Caco-2 (cell line): ENCODE measurements at places on chromosomes 11 and 22. TPM values are rescaled to one million over a fixed set of nuclear protein-coding genes. Genes with fewer than 3 reads are reported as not detected.

The MMP11 gene
- total RNA-seq = 11.3 and 11.6 TPM in 2 replicates

The TUBA8 gene
- total RNA-seq = 0.56 and 0.73 TPM in 2 replicates

The ARHGAP8 gene
- total RNA-seq = 81.5 and 90.5 TPM in 2 replicates

The KRTAP5-7 gene
- not detected in 2 replicates for total RNA-seq

The APOBEC3F gene
- 7.8 and 9.1 TPM in 2 replicates for total RNA-seq

The RAC2 gene
- total RNA-seq = 0.25 TPM in 1 of 2 replicates, not detected in the other

The RPLP2 gene
- 2,622 and 2,843 TPM in 2 replicates for total RNA-seq

The SMARCB1 gene
- total RNA-seq = 154 and 157 TPM in 2 replicates

The MUC6 gene
- total RNA-seq = not detected in 2 replicates

The FLRT1 gene
- total RNA-seq = 0.14 and 0.39 TPM in 2 replicates

DNA sequence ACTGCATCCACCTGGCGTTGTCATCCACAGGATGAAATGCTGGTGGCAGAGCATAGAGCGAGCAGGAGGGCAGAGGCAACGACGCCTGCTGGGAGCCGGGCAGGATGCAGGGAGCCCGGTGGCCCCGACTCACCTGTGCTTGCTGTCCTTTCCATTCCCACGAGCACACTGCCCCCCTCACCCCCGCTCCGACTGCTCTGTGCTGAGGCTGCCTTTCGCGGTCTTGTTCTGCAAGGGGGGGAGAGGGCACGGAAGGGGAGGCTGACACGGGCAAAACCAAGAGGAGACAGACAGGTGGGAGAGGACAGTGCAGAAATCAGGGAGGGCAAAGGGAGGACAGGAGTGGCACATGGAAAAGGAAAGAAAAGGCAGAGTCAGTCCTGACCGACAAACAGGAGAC, 37.9 kb upstream of the CYP2D6 start:
- DNase-seq = no peak

DNA sequence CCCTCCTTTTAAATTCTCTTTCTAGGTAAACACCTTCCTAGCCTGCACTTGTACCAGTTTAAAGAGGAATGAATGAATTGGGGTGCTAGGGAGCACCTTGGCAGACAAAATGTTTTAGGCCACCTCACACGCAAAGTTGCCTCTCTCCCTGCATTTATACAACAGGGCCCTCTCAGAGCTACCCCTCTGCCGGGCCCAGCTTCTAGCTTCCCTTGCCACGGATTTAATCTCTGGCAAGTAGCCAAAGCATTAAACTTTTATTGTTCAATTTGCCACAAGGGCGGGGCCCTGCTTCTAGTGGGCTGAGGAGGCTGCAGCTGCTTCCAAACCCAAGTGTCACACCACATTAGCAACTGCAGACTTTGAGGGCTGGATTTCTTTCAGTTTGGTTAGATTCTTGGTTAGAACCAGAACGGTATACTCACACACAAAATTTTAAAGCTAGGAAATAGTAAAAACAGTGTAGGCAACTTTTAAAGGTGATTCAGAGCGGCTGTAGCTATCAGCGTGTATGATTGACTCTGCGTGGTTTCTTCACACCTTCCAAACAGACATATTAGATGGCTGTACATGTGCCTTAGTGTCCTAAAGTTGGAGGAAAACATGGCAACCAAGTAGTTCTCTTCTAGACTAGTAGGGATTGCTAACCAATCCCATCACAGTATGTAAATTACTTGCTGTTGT, 6.5 kb downstream of the KREMEN1 start:
- DNase-seq = no peak

DNA sequence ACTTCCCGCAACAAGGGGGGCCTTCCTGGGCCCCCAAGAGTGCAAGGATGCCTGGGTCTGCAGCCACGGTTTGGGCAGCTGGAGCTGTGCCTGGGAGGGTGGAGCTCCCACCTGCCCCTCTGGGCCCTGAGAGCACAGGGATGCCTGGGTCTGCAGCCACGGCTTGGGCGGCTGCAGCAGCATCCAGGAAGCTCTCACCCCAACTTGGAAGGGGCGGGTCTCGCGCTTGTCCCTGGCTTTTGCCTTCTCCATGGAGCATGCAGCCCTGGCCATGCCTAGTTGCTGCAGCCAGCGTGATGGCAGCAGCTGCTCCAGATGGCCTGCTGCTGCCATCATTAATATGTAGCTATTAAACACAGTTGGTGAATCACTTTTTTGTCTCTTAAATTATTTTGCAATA, 35.4 kb downstream of the NAGA start:
- DNase-seq = no peak

DNA sequence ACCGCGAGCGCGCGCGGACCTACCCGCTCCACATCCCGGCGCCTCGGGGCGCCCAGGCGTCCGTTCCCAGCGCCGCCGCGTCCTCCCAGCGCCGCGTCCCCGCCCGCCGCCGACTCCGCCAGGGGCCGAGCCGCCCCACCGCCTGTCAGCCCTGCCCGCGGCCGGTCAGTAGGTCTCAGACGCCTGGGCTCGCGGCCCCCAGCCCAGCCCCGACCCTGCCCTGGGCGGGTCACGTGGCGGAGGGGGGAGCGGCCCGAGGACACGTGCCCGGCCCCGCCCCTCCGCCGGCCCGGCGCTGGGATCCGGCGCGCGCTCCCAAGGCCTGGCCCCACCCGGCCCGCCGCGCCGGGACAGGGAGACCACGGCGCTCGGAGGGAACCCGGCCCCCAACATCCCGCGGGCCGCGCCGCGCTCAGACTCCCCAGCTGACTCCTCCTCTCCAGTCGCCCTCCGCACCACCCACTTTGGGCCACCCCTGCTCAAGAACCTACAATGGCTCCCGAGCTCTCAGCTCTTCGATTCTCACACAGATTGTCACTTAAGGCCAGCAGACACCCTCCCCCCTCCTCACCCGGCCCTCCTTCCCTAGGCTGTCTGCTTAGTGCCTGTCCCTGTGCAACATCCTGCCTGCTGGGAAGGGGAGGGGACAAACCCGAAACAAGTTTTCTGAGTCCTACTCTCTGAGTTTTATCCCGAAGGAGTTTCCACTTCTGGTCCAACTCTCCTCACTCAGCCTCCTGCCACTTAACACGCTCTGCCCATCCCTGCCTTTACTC, at the start of gene RAB3IL1:
RAB3IL1 (minus strand) TSS at position 233 of the 776 bp plus-strand sequence; CDS start at position 34, 199 bp downstream.
- DNase-seq = peak; percentile 87

DNA sequence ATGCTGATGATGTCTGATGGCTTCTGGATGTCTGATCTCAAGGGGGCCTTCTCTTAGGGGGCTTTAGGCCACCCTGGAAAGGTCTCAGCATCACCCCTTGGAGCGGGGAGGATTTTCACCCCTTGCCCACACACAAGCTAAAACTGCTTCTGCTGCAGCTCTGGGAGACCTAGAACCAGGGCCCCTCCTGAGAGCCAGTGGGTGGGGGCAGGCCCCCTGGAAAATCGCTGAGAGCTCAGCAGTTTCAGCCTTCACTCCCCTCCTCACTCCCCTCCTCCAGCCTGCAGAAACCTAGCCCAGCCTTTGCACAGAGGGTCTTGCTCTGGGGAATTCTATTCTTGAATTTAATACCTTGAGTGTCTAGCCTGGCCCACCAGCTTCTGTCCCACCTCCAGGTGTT, 17.2 kb downstream of the CD6 start:
- DNase-seq = no peak

DNA sequence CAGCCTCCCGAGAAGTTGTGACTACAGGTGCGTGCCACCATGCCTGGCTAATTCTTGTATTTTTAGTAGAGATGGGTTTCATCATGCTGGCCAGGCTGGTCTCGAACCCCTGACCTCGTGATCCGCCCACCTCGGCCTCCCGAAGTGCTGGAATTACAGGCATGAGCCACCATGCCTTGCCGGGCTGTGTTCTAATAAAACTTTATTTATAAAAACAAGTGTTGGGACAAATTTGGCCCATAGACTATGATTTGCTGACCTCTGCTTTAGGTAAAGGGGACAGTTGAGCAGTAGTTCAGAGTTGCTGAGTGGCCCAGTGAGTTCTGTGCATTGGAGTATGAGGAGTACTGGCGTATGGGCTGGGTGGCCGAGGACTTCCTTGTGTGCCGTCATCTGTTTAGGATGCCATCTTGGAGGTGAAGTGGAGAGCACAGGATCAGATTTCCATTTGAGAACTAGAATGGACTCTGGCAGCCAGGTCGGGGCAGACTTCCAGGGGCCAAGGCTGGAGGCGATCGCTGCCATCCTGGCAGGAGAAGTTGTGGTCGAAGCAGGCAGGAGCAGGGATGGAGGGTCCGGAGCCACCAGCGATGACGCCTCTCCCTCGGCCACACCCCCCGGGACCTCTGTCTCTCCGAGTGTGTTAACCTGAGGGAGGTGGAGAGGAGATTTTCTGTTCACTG, 43.8 kb downstream of the FBLN1 start:
- no peak for DNase-seq

GRCh38 chr22:46482056-46482675, 55.3 kb downstream of the CELSR1 start:
- no peak for DNase-seq

DNA sequence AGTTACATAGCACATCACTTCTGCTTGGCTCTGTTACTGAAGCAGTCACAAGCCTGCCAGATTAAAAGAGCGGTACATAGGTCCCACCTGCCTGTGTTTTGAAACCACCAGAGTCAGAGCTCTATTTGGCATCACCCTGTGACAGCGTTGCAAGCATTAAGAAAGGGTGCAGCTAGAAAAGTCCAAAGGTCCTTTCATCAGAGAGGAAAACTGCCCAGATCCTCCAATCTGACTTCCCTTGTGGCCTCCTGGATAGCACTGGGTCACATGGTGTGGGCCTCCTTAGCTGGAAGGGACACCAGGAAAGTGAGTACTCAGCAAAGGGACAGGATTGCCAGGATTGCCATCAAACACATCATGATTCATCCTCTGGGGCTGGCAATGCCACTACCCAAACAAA, 22.9 kb downstream of the STX3 start:
- peak; percentile 82 for DNase-seq

GRCh38 chr11:61969838-61970662, 2.6 kb upstream of the FTH1 start:
- no peak for DNase-seq

DNA sequence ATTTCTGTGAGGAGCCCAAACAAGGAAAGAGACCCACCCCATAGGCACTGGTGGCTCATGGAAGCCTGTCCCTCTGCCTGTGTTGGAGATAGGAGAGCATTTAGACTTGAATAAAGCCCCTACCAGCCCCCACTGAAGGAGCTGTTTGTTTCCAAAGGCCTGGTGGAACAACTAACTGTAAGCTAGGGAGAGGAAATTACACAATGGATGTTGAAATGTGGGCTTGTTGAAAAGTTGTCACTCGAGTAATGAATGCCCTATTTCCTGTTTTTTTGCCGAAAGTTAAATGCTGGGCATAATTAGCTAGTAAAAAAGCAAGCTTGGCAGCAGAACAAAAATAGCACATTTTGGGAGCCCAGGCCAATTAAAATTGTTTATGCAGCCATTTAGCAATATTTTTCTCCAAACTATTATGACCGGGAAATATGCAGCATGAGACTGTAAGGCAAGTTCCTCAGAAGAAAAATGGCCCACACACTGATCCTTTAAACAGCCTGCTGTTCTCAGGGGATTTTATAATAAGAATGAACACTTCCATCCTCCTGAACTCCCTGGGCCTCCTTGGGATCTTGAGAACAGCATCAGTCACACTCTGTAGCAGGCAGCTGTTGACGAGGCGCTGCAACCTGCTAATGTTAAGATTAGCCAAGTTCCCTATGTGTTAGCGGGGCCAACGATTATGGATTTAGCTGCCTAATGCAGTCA, 38.6 kb upstream of the LMO2 start:
- DNase-seq = no peak

DNA sequence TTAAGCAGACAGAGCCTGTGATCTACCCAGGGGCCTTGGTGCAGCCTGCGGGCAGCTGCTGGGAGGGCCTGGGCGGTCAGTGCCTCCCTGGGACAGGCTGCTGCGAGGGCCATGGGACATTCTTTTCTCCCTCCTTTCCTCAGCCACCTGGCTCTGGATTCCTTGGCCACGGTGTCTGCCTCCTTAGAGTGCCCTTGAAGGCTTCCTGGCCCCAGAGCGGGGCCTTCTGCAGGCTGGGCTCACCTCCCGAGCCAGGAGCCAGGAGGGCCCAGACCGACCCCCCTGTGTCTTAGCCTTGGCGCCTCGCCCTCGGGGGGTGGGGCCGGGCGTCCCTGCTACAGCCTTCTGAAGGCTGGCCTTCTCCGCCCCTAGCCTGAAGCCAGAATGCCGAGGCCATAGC, 231.2 kb downstream of the TBC1D22A start:
- DNase-seq = peak; percentile 55

GRCh38 chr11:32817181-32817851, 12.4 kb upstream of the PRRG4 start:
- no peak for DNase-seq

- no peak for DNase-seq
Observed at GRCh38 chr22:17931400-17931825, 92.9 kb downstream of the MICAL3 start.

DNA sequence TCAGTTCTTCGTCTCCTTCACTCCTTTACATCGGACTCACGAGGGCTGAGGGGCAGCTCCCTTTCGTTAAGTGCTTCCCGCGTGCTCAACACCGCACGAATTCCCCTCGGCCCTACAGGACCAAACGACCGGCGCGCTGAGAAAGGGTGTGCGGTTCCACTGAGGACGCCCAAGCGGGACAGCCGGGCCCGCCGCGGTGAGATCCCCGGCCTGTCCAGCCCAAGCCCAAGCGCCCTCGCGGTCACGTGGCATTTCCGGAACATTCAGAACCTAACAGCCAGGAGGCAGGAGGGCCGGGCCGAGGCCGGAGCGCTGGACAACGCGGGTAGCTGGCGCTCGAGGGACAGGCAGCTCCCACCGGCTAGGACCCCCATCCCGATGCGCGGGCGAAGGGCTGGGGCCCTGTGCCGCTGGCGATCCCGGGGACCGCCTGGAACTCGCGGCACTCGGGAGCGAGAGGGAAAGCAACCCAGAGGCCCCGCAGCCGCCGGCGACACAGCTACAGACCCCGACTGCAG, 737 bp upstream of the STIP1 start:
- DNase-seq = no peak

- DNase-seq = no peak
Observed at GRCh38 chr11:115591380-115591779, 87.2 kb upstream of the CADM1 start.

GRCh38 chr22:36116127-36116526, 44.4 kb downstream of the APOL3 start:
- DNase-seq = no peak

DNA sequence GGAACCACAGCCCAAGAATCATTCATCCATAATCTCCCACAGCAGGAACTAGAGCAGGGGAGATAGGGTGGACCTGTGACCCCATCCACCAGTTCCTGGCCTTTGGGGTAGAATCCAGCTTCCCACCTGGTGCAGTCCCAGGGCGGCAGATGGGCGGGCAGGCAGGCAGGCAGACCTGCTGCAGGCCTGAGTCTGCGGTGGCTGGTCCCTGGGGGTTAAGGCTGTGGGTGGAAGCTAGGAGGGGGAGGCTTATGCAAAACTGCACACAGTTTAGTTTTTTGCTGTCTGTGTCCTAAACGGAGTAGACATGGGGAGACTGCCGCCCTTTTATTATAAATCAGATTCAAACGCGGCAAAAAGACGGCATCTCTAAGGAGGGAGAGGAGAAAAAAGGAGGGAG, 4.5 kb upstream of the NEFH start:
- no peak for DNase-seq

DNA sequence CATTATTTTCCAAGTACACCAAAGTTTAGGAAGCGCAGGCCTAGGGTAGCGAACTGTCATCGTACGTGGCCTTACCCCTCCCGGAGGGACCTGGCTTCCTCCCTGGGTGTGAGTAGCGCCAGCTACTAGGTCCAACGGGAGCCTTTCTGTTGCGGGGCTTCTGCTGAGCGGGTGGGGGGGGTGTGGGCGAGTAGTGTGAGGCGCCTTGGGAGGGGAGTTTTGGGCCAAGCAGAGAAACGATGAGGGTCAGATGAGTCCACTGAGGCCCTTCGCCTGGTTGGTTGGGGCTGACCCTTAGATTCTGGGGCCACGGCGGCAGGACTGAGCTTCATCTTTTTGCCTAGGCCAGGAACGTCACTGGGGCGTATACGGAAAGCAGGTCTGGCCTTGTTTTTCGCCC, 868 bp downstream of the TEF start:
- no peak for DNase-seq

GRCh38 chr22:36424901-36425579, 37.3 kb upstream of the MYH9 start:
- no peak for DNase-seq
